ENCODE measurements at places on chromosomes 1 and 21. TPM values are rescaled to one million over a fixed set of nuclear protein-coding genes. Genes with fewer than 3 reads are reported as not detected.

The XCL2 gene
- not detected for total RNA-seq

The HPCAL4 gene
- 1.2 TPM for total RNA-seq

The CDKN2C gene
- 12.4 TPM for total RNA-seq

The LCE4A gene
- not detected for total RNA-seq

The NPPB gene
- not detected for total RNA-seq

The EPHA2 gene
- total RNA-seq = 32.3 TPM

The KCNE2 gene
- not detected for total RNA-seq

The CHI3L1 gene
- total RNA-seq = 10.3 TPM

The SMPDL3B gene
- total RNA-seq = 7.8 TPM

The ANXA9 gene
- total RNA-seq = 8.5 TPM

The DPYD gene
- 25.2 TPM for total RNA-seq

The FOXO6 gene
- total RNA-seq = 5.3 TPM

All from metanephros (tissue), 2 donors.